ENCODE measurements at places on chromosomes 2 and 18.

- DNase-seq: no peak
Observed at GRCh38 chr2:45728458-45728942, 77.0 kb downstream of the PRKCE start.

GRCh38 chr18:32550963-32551362 lies 80.3 kb upstream of the GAREM1 start:
- no peak for DNase-seq

- no peak for DNase-seq
Observed at GRCh38 chr2:74051504-74051903, 66.8 kb downstream of the TET3 start.

GRCh38 chr2:212109217-212109616 lies 429.4 kb downstream of the ERBB4 start:
- DNase-seq: peak; percentile 86

Measured in NCI-H2227 treated with DMSO at 0.1 percent for 48 hours (cell line).